DMS79 (cell line): ENCODE measurements at places on chromosomes 16 and 17.

GRCh38 chr17:69267219-69267618 is 38.6 kb upstream of the ABCA10 start:
- no peak for DNase-seq

DNA sequence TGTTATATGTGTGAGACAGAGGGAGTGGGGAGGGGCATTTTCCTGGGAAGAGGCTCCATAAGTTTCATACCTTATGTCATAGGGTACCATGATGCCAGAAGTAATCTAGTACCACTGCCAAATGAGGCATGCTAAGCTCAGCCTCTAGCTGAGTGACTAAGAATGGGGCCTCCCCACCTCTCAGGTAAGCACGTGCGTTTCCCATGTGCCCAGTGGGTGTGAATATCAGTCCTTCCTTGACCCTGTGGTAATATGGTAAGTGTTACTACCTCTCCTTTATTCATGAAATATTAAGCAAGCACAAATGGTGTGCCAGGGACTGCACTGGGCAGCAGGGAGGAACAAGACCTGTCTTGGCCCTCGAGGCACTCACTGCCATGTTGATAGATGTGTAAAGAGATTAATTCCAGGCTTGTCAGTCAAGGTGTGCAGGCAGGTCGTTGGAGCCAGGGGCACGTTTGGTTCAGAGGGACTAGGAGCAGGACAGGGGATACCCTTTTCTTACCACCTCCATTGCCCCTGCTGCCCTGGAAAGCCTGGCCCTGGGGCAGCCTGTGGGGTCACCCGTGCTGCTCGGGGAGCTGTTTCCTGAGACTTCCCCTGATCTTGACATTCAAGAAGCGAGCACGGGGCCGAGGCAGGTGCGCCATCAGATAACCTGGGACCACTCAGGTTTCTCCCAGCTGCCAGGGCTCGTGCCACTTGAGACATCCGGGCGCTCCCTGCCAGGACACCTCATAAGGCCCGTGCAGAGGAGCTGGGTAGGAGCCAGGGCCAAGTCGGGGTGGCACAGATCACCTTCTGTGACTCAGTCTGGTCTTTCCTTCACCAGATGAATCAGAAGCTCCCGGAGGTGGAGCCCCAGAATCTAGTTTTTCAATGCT is 8.8 kb downstream of the RSAD1 start:
- peak; percentile 46 for DNase-seq

DNA sequence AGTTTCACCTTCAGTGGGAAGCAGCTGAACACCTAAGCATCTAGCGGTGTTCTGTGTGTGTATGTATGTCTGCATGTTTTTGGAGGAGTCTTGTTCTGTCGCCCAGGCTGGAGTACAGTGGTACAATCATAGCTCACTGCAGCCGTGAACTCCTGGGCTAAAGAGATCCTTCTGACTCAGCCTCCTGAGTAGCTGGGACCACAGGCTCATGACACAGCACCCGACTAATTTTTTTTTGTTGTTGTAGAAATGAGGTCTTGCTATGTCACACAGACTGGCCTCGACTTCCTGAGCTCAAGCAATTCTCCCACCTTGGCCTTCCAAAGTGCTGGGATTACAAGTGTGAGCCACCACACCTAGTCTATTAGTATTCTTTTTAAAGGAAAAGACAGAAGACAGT is 30.2 kb upstream of the FAAP100 start:
- DNase-seq = no peak

- no peak for DNase-seq
Observed at GRCh38 chr17:18958611-18959010, 6.6 kb downstream of the SLC5A10 start.

DNA sequence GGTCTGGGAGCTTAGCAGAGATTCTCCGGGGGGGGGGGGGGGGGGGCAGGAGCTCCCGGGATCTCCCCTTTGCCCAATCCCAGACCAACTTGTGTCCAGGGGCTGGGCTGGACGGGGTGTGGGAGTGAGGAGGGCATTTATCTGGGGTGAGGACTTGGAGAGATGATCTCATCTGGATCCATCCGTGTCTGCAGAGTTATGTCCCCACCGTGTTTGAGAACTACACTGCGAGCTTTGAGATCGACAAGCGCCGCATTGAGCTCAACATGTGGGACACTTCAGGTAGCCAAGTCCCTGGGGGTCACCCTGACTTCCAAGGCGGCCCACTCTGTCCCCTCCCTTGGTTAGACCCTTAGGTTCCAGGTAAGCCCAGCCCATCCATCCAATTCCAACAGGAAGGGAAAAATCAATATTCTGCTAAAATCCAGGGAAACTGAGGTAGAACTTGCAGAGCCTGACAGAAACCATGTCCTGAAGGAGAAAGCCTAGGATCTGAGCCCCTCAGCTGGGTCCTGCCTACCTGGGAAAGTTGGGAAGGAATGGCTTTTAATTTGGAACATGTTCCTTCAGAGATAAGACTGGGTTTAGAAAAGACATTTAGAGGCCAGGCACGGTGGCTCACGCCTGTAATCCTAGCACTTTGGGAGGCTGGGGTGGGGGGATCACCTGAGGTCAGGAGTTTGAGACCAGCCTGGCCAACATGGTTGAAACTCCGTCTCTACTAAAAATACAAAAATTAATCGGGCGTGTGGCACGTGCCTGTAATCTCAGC is 921 bp downstream of the RND2 start:
- DNase-seq = no peak

GRCh38 chr17:47204722-47205418 is 4.3 kb upstream of the MYL4 start:
- DNase-seq = peak; percentile 47

DNA sequence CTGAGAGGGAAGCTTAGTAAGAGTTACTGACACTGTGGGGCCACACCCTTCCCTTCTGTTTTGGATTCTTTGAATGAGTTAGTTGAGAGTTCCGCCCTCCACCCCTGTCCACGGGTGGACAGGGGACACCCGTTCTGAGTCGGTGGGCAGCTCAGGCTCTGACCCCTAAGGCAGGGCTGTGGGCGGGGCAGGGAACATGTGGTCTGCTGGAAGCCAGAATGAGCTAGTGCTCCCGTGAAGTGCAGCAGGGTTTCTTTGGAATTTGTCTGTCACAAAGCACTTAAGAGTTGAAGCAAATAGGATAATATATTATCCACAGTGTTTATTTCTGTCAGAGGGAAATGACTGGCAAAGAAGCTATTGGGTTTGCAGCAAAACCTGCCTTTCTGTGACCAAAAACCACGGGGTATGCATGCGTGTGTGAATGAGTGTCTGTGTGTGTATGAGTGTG is 90.1 kb downstream of the CLEC16A start:
- no peak for DNase-seq

- DNase-seq = no peak
Observed at GRCh38 chr17:50837980-50838954, 2.9 kb downstream of the WFIKKN2 start.

DNA sequence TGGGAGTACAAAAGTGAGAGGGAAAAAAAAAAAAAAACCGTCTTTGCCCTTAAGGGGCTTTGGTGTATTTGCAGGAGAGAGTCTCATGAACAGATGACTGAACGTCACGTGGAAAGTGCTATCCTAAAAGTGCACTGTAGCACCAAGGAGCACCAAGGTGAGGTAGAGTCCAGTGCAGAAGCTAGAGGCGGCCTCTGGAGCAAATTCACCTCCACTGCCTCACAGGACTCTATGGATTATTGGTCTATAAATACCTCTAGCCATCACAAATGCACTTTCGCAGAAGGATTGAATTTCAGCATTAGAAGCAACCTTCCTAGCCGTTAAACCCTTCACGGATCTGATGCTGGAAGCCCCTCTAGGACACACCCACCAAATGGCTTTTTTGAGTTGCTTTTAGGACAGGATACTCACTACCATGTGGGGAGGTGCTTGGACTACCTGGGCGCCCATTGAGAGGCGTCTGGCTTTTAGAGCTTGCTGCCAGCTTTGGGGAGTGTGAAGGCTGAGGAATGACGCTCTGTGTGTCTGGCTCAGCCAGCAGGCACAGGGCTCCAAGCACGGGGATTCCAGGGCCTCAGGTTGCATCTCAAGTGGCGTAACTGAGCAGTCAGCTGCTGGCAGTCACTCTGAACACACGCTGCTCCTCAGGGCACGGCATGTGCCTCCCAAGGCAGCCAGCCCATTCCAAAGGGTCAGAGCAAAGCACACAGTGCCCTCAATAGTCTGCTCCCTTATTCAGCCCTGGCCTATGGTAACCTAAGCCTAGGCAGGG is 52.7 kb downstream of the CDRT4 start:
- peak; percentile 58 for DNase-seq

GRCh38 chr17:9020096-9020823 is 1.1 kb upstream of the NTN1 start:
- no peak for DNase-seq

GRCh38 chr16:52293204-52293603 is 253.7 kb downstream of the TOX3 start:
- DNase-seq = no peak

- no peak for DNase-seq
Observed at GRCh38 chr17:45414990-45415881, 17.4 kb downstream of the ARHGAP27 start.

- no peak for DNase-seq
Observed at GRCh38 chr16:19706846-19707245, 11.2 kb downstream of the KNOP1 start.

DNA sequence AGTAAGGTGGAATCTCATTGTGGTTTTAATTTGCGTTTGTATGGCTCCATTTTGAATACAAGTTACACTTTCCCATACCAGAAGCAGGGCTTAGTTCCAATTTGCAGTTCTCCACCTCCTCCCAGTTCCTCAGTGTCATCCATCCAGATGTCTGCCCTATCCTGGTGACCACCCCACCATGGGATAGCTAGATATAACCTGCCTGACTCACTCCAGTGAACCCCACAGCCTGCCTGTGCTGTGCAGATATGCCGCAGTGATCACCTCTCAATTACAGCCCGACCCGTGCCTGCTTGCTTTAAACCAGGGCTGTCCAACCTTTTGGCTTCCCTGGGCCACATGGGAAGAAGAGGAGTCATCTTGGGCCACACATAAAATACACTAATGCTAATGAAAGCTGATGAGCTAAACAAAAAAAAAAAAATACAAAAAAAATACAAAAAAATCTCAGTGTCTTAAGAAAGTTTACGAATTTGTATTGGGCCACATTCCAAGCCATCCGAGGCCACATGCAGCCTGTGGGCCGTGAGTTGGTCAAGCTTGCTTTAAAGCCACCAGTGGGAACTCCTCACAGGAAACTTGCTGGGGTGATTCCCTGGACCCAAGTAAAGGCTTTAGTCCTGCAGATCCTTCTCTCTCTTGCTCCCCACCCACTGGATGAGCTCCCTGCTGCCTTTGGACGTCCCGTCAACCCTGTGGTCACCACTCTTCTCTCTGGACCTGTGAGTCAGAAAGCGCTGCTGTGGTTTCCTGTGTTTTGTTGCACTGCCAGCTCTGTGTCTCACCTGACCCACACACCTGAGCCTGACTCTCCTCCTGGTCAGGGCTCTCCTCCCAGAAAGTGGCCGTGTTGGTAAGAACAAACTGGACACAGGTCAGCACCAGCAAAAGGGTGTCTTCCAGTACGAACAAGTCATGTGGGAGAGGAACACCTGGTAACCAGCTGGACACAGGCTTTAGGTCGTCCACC is 83.0 kb downstream of the EMP2 start:
- no peak for DNase-seq

DNA sequence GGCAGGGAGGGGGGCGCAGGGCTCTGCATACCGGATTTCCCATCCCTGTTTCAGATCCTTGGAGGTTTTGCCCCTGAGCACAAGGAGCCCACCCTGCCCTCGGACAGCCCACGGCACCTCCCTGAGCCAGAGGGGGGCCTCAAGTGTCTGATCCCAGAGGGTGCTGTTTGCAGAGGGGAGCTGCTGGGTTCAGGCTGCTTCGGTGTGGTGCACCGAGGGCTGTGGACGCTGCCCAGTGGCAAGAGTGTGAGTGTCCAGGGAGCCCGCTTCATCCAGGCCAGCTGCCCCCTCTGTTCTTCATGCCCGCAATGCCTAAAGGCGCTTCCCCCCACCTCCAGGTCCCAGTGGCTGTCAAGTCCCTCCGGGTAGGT is 2.5 kb downstream of the TNK1 start:
- no peak for DNase-seq
